M059J (cell line): ENCODE measurements at places on chromosomes 11 and 22. TPM values are rescaled to one million over a fixed set of nuclear protein-coding genes. Genes with fewer than 3 reads are reported as not detected.
A peak's percentile ranks its signal among the peaks of the same experiment; 100 is the strongest.

The SLC22A12 gene
- total RNA-seq = not detected in 2 replicates

The RNF214 gene
- total RNA-seq = 7.8 and 7.9 TPM in 2 replicates

The OR8G1 gene
- not detected in 2 replicates for total RNA-seq

The SERPING1 gene
- 13.0 and 17.0 TPM in 2 replicates for total RNA-seq

GRCh38 chr22:20234760-20235388, 33.2 kb downstream of the RTN4R start:
- no peak for DNase-seq

DNA sequence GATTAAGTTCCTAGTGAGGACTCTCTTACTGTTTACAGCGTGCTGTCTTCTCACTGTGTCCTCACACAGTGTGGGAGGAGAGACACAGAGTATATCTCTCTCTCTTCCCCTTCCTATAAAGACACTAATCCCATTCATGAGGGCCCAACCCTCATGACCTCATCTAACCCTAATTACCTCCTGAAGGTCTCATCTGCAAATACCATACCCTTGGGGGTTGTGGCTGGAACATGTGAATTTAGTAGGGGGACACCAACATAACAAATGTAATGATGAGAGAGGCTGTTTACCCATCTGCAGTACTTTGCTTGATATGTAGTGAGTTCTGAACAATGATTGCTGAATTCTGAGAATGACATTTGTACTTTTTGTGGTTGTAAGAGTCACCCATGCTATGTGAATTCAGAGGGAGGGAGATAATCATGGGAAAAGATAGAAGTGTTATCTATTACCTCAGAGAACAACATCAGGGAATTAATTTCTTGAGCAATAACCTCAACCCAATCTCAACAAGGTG, 4.9 kb upstream of the OR52W1 start:
- DNase-seq = no peak

DNA sequence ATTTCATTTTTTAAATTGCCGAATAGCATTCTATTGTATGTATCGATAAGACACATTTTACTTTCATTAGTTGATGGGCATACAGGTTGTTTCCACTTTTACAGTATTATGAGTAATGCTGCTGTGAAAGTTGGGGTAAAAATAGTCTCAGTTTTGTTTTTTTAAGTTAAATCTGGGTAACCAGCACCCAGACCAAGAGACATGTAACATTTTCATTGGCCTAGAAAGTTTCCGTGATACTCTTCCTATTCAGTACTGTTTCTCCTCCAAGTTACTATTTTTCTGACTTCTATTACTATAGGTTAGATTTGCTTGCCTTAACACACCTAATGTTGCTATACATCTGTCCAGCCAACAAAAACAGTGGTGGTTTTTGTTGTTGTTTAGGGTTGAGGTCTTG, 12.3 kb downstream of the IPO7 start:
- no peak for DNase-seq

DNA sequence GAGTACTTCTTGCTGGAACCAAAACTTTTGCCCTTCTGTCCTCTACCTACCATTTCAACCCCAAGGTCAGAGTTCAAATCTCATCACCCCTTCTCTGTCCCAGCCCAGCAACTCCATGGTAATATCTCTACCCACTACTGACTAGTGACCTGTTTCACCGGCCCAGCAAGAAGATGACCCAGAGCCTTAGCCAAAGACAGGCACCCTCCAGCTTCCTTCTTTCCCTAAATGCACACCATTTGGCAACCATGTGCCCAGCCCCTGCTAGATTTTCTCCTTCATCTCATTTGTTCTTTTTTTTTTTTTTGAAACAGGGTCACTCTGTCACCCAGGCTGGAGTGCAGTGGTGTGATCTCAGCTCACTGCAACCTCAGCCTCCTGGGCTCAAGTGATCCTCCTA, 14.9 kb downstream of the ARAP1 start:
- no peak for DNase-seq

- DNase-seq = no peak
Observed at GRCh38 chr11:47130543-47130942, 46.1 kb downstream of the ARFGAP2 start.

DNA sequence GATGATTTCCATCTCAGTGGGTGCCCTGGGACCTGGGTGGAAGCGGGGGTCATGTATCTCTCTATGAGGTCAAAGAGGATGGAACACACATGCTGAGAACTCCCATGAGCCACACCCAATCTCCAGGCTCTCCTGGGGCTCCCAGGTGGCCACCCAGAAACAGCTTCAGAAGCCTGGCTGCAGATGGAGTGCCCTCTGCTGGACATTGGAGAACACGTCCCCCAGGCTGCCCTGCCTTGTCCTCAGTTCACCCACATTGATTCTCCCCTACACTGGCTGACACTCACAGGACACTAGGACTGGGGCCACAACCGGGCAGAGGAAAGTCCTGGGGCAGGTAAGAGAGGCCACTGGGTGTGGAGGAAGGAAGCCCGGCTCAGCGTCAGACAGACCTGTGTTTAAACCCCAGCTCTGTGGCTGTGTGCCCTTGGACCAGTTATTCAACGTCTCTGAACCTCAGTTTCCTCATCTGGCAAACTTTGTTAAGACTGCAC, 4.5 kb upstream of the NOL12 start:
- peak; percentile 76 for DNase-seq
